ENCODE measurements at places on chromosomes 6 and 20. TPM values are rescaled to one million over a fixed set of nuclear protein-coding genes. Genes with fewer than 3 reads are reported as not detected.

DNA sequence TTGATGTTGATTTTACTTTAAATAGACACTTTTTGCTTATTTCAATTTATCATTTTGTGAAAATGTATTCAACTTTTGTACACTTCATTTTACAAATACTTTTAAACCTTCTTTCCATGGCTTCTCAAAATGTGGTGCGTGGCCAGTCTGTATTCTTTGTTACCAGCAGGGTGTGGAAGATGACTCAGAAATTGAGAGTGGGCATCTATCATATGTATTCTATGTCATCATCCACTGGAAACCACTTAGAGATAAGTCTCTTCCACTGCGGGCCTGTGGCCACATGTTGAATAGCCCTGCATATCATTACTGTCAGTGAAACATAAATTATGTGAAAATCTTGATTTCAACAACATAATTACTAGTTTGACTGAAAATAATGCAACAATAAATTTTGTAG, 52.6 kb upstream of the MC3R start:
- no peak for DNase-seq

- DNase-seq, result no peak
Observed at GRCh38 chr20:5887386-5887785, 62.9 kb downstream of the TRMT6 start.

- no peak for DNase-seq
Observed at GRCh38 chr6:122624853-122625252, 14.6 kb downstream of the PKIB start.

DNA sequence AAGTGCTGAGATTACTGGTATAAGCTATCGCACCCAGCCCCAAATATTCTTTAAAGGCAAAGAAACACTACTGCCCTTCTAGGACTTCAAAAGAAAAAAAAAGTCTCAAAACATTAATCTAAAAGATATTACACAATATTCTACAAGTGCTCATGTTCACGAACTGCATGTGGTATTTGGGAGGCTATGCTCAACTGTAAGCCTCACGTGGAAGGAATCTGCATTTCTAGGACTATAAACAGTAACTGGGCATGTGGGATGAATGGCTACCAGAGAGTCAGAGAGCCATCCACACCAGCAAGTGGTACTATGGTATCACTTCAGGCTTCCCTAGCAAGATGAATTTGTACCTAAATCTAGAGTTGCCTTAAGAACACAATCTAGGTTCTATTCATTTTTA, 50.0 kb downstream of the FKBP5 start:
- DNase-seq, result no peak

- no peak for DNase-seq
Observed at GRCh38 chr20:40956542-40957264, 71.9 kb upstream of the TOP1 start.

GRCh38 chr6:37010402-37010892, 5.0 kb downstream of the FGD2 start:
- DNase-seq, result no peak

GRCh38 chr20:47713163-47713562, 72.1 kb downstream of the SULF2 start:
- no peak for DNase-seq

- no peak for DNase-seq
Observed at GRCh38 chr20:53899351-53900167, 170.8 kb downstream of the BCAS1 start.

DNA sequence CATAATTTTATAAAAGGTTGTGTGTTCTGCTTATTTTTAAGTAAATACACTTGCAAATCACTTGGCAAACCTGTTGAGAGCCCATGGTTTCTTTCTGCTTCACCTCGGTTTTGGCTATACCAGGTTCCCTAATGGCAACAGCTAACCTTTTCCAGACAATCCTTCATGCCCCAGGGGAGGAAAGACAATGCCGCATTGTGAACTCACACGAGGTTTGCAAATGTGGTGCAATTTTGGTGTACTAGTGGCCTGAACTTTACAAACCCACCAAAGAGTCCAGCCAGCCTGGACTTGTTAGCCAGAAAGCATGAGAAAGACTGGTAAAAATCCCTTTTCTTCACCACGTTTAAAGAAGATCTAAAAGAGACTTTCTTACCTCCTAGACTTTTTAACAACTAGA, 84.8 kb upstream of the SOX4 start:
- DNase-seq, result no peak

DNA sequence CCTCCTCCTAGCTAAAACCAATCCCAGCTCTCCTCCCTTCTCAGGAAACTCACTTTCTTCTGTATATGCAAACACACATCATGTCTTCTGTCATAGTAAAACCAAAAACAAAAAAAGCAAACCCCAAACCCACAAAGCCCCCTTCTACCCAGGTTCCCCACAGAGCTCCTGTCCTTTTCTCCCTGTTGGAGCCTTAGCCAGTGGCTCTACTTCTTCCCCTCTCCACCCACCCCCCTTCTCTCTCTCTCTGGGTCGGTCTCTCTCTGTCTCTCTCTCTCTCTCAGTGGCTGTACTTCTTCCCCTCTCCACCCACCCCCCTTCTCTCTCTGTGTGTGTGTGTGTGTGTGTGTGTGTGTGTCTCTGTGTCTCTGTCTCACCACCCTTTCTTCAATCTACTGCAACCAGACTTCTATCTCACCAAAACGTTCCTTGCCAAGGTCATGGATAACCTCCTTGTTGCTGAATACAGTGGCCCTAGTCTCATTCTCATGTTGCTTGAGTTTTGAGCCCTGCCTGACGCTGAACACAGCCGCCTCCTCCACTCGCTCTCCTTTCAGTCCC, 8.7 kb upstream of the OSER1 start:
- no peak for DNase-seq

DNA sequence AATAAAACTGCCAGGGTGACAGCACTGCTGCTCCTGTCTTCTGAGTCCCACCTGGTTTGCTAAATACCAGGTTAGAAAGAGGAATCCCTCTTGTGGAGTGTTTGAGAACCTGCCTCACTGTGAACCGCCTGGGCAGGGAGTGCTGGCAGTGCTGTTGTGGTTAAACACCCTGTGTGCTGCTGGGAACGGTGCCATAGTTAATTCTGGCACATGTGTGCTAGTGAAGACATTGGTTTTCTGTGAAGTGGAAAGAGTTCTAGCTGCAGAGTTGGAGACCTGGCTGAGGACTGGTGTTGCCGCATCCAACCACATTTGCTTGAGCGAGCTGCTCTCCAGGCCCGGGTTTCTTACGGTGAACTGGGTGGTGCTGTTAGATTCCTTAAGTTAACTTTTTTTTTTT, 72.7 kb downstream of the IGF2R start:
- peak; percentile 51 for DNase-seq

Gene FERMT1
- polyA plus RNA-seq, result 0.19 TPM
